Renal cortical epithelial cell (primary cell): ENCODE measurements at places on chromosomes 2 and 18.

DNA sequence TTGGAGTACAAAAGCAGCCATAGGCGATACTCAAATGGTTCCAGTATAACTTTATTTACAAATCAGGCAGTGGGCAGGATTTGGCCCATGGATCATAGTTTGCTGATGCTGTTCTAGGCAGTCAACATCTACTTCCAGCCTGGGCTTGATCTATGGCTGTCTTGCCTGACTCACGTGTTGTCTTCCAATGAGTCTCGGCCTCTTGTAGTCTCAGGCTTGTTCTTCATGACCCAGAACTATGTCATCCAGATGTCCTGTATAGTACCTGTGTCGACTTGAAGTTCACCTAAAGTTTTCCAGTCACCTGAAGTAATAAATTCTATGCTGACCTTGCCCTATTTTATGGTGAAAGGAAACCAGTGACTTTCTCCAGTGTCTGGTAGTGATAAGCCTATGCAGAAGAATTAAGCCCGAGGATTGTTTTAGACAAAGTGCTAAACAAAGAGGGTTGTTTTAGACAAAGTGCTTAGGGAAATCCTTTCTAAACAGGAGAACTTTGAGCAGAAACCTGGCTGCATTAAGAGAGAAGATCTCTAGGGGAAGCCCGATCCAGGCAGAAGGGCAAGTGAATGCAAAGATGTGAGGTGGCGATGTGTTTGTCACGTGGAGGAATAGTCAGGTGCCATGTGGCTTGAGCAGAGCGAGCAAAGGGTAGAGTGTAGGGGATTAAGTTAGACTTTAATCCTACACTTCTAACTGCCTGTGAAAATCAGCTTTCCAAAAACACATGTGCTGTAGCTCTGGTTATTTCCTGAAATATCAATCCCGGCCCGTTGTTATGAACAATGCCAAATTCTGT, 8.5 kb upstream of the THNSL2 start:
- no peak for DNase-seq

DNA sequence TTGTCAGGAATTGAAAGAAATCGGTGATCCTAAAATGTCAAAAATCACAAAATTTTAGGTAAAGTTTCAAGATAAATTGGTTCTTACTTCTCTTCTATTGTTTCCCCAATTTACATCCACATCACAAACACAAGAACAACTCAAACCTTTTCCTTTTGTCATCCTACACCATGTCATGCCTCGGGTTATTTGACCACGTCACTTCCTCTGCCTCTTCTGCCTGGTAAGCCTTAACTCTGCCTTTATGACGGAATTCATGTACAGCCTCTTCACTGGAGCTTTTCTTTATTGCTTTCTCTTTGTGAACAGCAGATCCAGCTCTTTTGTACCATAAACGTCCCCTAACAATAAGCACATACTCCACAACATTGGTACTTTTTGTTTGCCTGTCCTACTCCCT, 258.0 kb downstream of the DPP10 start:
- DNase-seq, result no peak

- DNase-seq, result peak; percentile 11
Observed at GRCh38 chr2:173307293-173307692, 47.4 kb upstream of the CDCA7 start.

DNA sequence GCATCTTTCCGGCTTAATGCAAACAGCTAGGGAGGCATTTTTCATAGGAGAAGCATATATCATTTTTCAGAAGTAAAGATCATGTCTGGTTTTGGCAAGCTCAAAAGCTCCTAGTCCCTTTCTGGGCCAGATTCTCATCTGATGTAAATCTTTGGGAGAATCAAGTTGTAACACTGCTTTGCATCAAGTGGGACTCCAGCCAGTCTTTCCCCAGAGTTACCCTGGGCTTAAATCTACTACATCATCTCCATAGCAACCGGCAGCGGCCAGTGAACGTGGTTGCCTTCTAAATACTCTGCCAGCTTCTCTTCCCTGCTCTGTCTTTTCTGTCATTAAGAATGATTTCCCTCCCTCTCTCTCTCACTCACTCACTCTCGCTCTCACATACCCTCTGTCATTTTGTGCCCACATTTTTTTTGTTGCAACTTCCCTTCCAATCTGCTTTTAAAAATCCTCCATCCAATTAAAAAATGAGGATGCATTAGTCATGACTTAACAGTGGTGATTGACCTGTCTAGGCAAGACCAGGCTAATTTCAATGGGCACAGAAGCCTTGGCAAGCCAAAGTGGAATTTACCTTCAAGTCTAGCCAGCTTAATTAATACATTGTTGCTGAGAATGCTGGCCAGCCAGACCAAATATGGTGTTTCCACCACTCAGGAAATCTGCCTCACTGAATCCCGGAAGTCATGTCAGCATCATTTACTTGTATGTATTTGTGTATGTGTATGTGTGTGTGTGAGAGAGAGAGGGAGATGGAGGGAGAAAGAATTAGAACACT, 93.0 kb downstream of the NRP2 start:
- DNase-seq, result peak; percentile 84

DNA sequence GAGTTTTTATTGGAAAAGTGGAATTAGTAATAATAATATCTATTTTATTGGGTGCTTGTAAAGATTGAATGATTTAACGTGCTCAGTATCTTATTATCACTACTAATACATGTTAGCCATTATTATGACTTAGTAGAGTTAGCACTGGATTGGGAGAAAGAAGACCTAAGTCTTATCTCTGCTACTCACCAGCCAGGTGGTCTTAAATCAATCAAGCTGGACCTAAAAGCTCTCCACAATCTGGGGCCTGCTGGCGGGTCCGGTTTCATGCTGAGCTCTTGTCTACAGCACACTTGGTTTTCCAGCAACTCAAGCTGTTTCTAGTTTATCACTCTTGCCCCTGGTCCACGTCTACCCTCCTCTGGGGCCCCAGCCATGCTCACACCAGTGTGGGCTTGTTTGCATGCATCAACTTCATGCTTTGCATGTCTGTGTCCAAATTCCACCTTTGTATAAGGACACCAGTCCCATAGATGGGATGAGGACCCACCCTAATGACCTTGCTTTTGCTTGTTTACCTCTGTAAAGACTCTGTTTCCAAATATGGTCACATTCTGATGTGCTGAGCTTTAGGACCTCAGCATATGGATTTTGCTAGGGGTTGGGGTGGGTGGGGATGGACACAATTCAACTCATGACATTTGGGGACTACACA, 363.1 kb downstream of the LPIN1 start:
- no peak for DNase-seq

- peak; percentile 97 for DNase-seq
Observed at GRCh38 chr2:234422273-234422732, 74.6 kb downstream of the ARL4C start.

- DNase-seq, result no peak
Observed at GRCh38 chr2:132949108-132949507, 279.1 kb upstream of the LYPD1 start.

DNA sequence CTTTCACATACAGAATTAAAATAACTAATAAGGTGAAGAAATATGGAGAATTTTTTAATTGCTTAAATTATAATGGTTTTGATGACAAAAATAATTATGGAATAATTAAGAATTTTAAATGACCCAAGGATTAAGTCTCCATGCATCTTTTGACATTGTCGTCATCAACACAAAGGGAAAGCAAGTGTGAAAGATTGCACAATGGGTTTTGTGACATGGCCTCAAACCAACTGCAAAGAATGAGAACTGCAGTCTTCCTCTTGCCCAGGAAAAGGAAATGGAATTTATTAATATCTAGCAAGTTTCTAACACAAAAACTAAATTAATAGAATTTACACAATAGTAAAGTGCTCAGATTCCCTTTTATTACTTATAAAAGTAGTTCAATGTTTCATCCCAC, 329.1 kb upstream of the PKDCC start:
- DNase-seq, result no peak

DNA sequence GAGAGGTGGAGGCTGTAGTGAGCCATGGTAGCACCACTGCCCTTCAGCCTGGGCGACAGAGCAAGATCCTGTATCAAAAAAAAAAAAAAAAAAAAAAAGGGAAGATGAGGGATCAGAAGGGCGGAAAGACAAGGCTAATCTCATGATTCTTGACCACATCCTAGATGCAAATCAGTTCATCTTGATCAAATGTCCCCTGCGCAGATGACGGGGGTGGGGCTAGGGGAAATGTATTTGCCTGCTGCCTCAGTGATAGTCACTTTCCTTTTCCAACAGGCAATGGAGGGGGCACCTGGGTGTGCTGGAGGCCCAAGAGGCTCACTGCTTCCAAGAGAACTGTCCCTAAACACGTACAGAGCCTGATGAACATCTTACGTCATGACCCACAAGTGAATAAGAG, 3.7 kb upstream of the EMILIN2 start:
- DNase-seq, result no peak

GRCh38 chr18:811182-811891, 705 bp downstream of the YES1 start:
- DNase-seq, result no peak

DNA sequence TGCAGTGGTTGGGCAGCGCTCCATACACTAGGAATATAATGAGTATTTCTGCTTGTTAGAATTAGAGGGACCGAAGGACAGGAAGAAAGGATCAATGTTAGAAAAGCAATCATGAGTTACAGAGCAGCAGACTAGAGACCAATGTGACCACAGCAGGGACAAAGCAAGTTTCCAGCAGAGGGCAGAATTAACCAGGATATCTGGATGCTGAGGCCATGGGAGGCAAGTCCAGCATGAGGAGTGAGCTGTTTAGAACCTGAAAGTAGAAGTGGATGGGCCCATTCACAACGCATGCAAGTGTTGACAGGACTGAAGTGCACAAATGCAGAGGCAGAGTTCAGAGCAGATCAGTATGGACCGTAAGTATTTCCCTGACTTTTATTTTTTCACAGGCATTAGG, 910.4 kb upstream of the GYPC start:
- DNase-seq, result peak; percentile 45

GRCh38 chr2:84674099-84674498, 157.8 kb downstream of the DNAH6 start:
- DNase-seq, result no peak

DNA sequence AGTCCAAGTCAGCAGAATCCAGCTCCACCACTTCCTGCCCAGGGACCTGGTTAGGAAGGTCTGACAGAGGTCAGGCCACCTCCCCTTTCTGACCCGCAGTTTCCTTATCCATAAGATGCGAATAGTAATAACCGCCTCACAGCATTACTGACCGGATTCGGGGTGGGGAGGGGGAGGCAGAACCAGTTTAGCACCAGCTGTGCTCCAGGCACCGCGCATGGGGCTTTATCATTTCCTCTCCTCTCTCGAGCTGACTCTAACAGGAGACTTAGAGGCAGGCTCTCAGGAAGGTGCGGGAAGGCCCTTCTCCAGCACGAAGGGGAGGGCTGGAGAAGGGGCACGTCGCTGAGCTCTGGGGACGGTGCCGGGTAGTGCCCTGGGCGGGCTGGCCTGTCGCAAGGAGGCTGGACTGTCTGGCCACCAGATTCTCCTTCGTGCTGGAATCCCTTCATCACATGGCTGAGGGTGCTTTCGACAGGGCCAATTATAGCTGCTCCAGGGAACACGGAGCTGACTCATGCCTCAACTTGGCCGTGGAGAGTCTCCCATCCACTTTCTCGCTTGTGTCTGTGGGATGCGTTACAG, 5.7 kb downstream of the EHD3 start:
- no peak for DNase-seq

- DNase-seq, result no peak
Observed at GRCh38 chr2:131724019-131724418, 196.3 kb downstream of the CCDC74A start.

DNA sequence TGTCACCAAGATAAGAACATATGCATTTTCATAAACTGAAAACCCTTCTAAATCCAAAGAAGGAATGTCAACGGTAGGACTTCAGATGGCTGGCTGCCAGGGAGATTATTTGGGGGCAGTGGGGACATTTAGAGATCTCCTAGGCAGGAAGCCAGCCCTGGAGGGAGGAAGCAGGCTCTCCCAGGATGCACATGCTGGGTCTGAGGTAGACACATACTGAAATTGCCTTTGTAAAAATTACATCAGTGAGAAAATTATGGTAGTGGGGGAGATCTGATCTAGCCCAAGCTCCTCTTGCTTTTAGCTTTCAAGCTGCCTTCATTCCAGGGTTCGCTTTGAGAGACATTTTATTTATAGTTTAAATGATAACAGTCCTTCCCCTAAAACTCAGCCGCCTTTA, 24.1 kb downstream of the MPP4 start:
- DNase-seq, result no peak

GRCh38 chr2:18998491-18998890, 359.9 kb downstream of the OSR1 start:
- DNase-seq, result peak; percentile 77

DNA sequence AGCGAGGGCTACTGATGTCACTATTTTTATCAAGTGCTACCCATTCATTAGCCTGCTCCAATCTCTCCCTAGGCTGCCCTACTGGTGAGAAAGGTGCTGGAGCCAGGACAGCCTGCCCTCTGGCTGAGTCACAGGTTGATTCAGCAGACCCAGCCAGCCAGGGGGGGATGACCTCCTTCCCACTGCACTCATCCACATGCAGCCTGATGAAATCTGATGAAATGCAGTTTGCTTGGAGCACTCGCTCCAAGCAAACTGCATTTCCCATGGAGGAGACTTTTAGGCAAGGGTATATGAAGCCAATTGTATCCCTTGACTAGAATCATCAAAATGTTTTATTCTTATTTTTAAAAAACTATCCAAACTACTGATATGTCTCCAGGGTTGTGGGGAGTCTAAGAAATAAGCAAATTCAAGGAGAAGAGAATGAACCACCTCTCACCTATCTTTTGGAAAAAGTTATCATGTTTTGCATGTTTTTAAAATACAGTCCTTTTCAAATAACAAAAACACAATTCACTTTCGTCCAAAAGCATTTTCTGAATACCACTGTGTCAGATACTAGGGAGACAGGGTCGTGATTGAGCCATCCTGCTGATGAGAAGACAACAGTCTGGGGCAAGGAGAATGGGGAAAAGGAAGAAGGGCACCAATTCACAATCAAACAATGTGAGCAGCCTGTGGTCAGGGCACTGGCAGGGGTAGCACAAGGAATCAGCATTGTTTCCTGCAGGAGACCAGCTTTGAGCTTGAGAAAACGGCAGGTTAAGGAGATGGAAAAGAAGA, 128.3 kb downstream of the AFF3 start:
- peak; percentile 93 for DNase-seq

GRCh38 chr2:68365087-68365486, at the start of gene PLEK:
Gene PLEK, plus strand, starts transcription at chr2:68365282. Its CDS starts 70 bp downstream, at chr2:68365352.
- peak; percentile 16 for DNase-seq

DNA sequence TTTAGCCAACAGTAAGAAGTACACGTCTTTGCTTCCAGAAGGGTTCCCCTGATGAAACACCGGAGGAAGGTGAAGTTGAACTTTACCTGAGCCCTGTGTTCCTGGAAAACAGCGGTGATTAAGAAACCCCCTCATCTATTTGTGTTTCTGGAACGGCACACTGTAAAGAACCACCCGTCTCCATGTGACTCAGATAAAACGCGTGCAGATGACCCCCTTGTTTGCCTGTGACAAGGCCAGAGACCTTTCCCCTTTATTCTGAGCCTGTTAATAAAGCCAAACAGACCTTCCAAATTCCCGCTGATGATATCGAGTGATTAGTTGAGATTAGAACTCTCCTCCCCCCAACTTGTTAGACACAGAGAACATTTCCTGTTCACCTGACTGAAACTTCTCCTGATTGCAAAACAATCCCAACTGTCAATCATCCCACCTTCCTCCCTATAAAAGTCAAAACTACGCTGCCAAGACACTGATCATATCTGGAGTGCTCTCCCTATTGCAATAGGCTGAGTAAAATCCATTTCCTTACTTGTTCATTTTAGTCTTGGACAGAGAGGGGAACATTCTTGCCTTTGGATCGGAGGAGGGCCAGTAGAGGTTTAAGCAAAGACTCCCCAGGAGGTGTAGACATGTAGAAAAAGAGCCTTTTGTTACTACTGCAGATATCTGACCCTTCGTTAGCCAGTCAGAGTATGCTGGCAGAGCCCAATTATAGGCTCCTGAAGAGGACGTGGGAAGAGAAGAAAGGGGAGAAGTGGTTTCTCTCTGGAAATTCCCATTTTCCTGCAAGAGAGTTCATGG, 914 bp upstream of the IWS1 start:
- peak; percentile 63 for DNase-seq
